ENCODE measurements at places on chromosomes 16 and 17. TPM values are rescaled to one million over a fixed set of nuclear protein-coding genes. Genes with fewer than 3 reads are reported as not detected.

Gene TGFB1I1
- 137 TPM for total RNA-seq

Gene TNFRSF13B
- not detected for total RNA-seq

Gene CETP
- total RNA-seq: not detected

Gene SLC5A11
- not detected for total RNA-seq

Gene WFIKKN2
- not detected for total RNA-seq

Gene PRAC2
- not detected for total RNA-seq

Gene HES7
- 2.0 TPM for total RNA-seq

Gene GPRC5C
- total RNA-seq: under 0.01 TPM

Gene LITAFD
- not detected for total RNA-seq

Gene DBNDD1
- total RNA-seq: under 0.01 TPM

Gene VPS25
- 128 TPM for total RNA-seq

Gene MYO1C
- total RNA-seq: 162 TPM

Gene CHD9NB
- 0.29 TPM for total RNA-seq

Gene KLHL10
- under 0.01 TPM for total RNA-seq

Gene GGA3
- total RNA-seq: 19.6 TPM

Gene TP53TG3F
- not detected for total RNA-seq

Gene ITGB4
- total RNA-seq: not detected

Gene TMEM100
- total RNA-seq: 1.4 TPM

Gene SOX15
- total RNA-seq: not detected

Gene MT1M
- 9.0 TPM for total RNA-seq

Gene KRT32
- total RNA-seq: 0.18 TPM

Gene SEZ6
- 1.2 TPM for total RNA-seq

Gene ARL5C
- total RNA-seq: not detected

Gene ARL17A
- 8.2 TPM for total RNA-seq

Gene DNAH9
- not detected for total RNA-seq

Gene DNAI2
- not detected for total RNA-seq

Gene PRR29
- total RNA-seq: under 0.01 TPM

Gene ARL16
- total RNA-seq: 37.7 TPM

Gene KRT222
- not detected for total RNA-seq

Gene RHBDL1
- 2.7 TPM for total RNA-seq

Gene PIRT
- not detected for total RNA-seq

Gene PRAC1
- not detected for total RNA-seq

Gene ANKRD40CL
- total RNA-seq: not detected

Gene C16orf74
- total RNA-seq: 27.8 TPM

Gene ACSM2A
- not detected for total RNA-seq

Gene ZNF385C
- total RNA-seq: not detected

Gene KRT28
- not detected for total RNA-seq

Gene NPTX1
- total RNA-seq: 0.35 TPM

Gene SCARF1
- total RNA-seq: 0.89 TPM

Gene TNS4
- total RNA-seq: under 0.01 TPM

Gene SLC47A2
- total RNA-seq: not detected

Gene TVP23A
- total RNA-seq: not detected

Gene NTN3
- 0.35 TPM for total RNA-seq

Gene TMUB2
- 26.8 TPM for total RNA-seq

Gene EFCAB5
- total RNA-seq: 0.18 TPM

Gene XPO6
- total RNA-seq: 106 TPM

Gene SEC14L5
- 0.18 TPM for total RNA-seq

Gene TPPP3
- total RNA-seq: 3.2 TPM

Gene PRSS8
- not detected for total RNA-seq

Gene GCGR
- total RNA-seq: not detected

Gene KRT33B
- total RNA-seq: under 0.01 TPM

Gene GLIS2
- 6.7 TPM for total RNA-seq

Gene MT2A
- 392 TPM for total RNA-seq

Gene CACNG1
- total RNA-seq: not detected

Gene SOCS3
- total RNA-seq: 44.0 TPM

Gene DLX3
- total RNA-seq: not detected

Gene TBC1D3
- not detected for total RNA-seq

Gene CRYBA1
- not detected for total RNA-seq
